NCI-H1105 (cell line): ENCODE measurements at places on chromosomes 3 and 15.

DNA sequence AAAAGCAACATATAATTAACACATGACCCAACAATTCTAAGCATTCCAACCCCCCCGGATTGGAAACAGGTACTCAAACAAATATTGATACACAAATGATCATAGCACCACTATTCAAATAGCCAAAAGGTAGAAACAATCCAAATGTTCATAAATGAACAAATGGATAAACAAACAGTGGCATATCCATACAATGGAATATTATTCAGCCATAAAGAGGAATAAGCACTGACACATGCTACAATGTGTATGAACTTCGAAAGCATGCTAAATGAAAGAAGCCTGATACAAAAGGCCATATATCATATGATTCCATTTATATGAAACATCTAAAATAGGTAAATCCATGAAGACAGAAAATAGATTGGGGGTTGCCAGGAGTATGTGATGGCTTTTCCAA lies 62.8 kb downstream of the XRN1 start:
- no peak for DNase-seq

- peak; percentile 52 for DNase-seq
Measured at GRCh38 chr3:53680028-53680427, 166.2 kb downstream of the CHDH start.

DNA sequence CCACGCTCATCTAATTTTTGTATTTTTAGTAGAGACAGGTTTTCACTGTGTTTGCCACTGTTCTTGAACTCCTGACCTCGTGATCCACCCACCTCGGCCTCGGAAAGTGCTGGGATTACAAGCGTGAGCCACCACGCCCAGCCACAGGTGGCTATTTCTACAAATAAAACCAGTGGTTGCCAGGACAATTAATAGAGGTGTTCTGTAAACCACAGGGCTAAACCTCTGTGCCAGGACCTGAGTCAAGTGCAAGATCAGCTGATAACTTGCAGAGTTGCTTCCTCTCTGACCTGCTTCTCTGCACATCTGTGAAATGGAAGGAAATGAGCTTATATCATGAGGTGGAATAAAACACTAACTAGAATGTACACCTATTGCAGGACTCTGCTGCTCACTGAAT lies 72.8 kb downstream of the CD200R1L start:
- DNase-seq, result no peak

- no peak for DNase-seq
Measured at GRCh38 chr3:131107637-131108433, 81.2 kb downstream of the NEK11 start.

GRCh38 chr3:176262071-176262470 lies 935.2 kb downstream of the TBL1XR1 start:
- no peak for DNase-seq
